ENCODE measurements at places on chromosomes 1 and 21.

DNA sequence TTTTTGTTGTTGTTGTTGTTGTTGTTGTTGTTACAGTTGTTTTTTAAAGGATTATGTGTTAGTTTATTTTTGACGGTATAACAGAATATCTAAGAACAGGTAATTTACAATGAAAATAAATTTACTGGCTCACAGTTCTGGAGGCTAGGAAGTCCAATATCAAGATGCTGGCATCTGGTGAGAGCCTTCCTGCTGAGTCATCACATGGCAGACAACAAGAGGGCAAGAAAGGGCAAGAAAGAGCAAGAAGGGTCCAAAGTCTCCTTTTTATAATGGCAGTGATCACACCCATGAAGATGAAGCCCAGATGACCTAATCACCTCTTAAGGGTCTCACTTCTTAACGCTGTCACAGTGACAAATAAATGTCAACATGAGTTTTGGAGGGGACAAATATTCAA is 142.1 kb downstream of the NEGR1 start:
- no peak for DNase-seq

DNA sequence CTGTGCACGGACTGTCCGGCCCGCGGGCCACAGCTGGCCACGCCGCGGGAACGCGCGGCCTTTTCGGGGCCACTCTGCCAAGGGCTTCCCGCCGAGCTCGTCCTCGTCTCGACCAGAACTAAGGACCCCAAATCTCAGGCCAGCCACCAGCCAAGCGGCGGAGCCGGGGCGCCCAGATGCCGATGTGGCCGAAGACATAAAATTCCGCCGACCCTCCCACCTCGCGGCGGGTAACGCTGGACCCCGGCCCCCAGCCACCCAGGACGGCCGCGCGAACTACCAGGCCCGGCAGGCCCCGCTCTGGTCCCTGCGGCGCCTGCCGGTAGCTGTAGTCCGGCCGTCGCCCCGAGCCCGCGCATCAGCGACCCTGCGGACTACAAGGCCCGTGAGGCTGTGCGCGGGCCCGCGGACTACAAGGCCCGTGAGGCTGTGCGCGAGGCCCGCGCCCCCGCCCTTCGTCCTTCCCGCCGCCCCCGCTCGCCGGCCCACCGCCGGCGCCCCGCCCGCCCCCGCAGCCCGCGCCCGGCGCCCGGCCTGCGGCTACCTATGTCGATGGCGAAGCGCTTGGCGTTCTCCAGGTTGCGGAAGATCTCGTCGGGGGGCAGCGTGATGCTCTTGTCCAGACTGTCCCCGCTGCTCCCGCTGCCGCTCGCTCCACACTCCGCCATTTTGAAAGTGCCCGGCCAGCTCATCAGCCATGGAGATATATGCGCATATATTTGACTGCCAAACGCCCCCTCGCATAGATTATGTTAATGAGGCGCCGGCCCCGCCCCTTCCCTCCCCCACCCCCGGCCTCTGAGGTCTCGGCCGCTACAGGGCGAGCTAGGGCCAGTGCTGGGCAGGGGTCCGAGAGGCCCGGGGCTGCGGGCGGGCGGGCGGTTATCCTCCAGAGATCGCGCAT is at the start of gene PANK4:
TSS of gene PANK4 (minus strand) at position 677 of the 904 bp plus-strand sequence. CDS start at position 668, 9 bp downstream.
- DNase-seq = peak; percentile 92

- DNase-seq = no peak
These were observed 2.1 kb downstream of the TTC39A start for GRCh38 chr1:51328279-51328678.

- DNase-seq = no peak
These were observed 15.9 kb downstream of the VPS26C start for GRCh38 chr21:37251294-37251634.

- peak; percentile 69 for DNase-seq
These were observed at the start of gene ZYG11A for GRCh38 chr1:52842643-52843310. TSS of gene ZYG11A (plus strand) at chr1:52842760. CDS start at chr1:52842884, 124 bp downstream.

GRCh38 chr1:70449049-70449448 is 38.0 kb downstream of the CTH start:
- DNase-seq = no peak

- DNase-seq = no peak
These were observed 56.6 kb downstream of the EDEM3 start for GRCh38 chr1:184698016-184698415.

DNA sequence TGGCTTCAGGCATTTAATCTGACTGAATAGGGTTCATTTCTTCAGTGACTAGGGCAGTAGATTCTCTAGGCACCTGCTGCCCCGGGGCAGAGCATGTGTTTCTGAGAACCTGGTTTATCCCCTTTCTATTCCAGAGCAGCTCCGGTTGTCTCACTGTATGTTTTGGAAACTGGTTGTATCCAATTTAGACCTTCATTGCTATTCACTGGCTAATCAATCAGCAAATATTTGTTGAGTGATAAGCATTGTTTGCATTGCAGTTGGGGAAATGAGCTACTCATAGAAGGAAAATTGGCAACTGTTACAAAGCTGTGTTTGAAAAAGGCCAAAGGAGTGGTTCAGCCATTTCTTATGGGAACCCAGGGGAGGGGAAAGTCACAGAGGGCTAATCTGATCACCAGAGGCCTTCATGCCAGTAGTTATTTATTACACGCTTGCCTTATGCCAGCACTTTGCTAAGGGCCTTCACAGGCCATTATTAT is 2.9 kb downstream of the QSOX1 start:
- no peak for DNase-seq

GRCh38 chr1:246703581-246703980 is 20.6 kb upstream of the SCCPDH start:
- DNase-seq = no peak

GRCh38 chr1:45340816-45341466 is 701 bp upstream of the MUTYH start:
- DNase-seq = no peak

- DNase-seq = no peak
These were observed 28.6 kb downstream of the KAZN start for GRCh38 chr1:14626869-14627607.

DNA sequence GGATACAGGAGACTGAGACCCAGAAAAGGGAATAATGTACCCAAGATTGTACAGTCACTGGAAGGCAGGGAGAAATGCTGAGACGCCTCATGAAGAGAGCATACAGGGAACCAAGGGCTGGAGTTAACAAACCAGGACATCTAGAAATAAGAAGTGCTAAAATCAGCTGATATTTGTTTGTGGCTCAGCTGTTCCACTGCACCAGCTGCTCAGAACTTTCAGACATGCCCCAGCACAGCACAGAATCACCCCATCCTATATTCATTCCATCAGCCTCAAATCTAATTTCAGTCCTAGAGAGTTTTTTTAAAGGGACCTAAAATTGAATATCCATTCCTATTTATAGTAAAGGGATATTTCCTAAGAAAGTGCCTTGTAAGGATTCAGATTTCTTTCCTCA is 60.2 kb downstream of the DAB1 start:
- DNase-seq = no peak

- DNase-seq = no peak
These were observed 181.1 kb downstream of the DYRK1A start for GRCh38 chr21:37547615-37548200.

DNA sequence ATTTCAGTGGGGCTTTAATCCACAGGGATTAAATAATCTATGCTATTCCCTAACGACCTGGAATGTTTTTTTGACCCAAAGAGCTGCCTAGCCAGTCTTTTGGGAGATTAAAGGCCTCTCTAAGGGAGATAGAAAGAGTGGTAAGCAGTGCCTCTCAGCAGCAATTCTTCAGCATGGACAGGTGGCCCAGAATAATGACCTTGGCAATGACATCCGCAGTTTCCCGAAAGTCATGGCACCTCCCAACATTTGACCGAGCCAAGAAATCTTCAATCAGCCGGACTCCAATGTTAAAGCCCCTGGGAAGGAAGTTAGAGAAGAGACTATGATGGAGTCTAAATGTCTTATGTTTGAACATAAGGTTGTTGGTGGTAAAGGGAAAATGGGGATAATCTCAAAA is 9.8 kb downstream of the TRAPPC3 start:
- DNase-seq = no peak

DNA sequence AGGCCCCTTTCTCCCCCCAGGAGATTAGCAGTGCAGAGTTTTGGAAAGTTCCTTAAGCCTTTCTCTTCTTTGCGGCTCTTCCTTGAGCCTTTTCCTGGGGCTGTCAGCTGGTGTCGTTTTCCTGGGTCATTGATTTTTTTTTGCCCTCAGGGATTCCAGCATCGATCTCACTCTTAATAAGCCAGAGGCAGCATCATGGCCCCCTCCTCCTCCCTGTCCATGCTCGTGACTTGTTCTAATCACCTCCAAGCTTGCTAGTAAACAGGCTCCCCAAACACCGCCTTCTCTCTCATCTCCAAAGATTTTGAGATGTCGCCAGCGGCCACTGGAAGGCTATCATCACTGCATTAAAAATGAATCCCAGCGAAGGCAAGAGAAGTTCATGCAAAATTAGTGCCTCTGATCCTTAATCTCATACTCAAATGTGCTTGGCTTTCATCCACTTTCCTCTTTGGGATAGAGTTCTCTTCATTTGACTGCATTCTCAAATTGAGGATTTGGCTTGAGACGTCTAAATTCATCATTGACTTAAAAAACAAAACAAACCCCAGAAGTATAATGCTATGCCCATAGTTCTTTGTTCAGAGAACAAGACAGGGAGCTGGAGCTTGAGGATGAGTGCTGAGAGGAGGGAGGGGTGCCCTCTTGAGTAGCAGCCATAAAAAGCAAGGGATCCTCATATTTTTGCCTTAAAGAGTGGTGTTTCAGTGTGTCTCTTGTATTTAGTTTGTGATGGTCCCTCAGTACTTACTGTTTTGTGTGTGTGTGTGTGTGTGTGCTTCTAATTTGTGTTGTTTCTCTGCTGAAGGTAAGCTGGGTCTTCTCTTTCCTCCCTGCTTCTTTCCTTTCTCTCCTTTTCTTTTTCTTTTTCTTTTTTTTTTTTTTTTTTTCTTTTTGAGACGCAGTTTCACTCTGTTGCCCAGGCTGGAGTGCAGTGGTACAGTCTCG is 3.2 kb downstream of the EVA1C start:
- no peak for DNase-seq

DNA sequence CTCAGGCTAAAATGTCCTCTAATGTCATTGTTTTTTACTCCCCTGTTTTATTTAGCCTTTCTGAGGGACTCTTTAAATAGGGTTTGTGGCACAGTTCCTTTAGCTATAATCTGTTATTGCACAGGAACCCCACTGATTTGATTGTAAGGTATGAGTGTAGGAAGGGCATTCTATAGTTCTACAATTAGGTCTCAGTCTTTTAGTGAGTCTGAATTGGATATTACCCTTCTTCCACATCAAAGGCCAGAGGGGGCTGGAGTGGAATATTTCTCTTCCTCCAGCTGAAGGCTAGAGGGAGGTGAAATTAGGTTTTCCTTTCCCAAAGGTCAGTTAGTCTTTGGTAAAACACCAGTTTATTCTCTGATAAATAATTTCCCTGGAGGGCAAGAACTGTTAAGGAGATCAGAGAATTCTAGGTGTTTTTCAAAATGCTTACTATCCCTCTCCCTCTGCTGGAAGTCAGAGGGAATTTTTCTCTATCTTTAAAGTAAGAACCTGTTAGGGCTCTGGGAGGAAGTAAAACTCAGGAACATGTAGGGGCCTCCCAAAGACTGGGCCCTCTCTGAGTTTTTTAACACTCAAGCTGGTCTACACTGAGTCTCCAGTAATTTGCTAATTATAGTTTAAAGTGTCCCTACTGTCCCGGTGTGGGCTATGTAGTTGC is 176.3 kb upstream of the ZNHIT6 start:
- DNase-seq = no peak

DNA sequence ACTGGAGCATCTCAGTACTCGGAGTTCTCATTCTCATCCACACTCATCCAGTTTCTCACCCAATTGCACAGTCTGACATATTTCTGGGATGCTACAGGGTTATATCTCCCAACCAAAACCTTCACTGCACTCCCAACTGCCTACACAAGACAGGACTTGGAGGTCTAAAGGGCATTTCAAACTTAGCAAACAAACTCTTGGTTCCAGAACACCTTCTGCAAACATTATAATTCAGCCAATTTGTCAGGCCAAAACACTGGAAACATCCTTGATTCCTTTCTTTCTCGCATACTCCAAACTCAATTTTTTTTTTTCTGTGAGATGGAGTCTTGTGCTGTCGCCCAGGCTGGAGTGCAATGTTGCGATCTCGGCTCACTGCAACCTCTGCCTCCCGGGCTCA is 7.9 kb downstream of the SLAMF1 start:
- DNase-seq = no peak

- DNase-seq = no peak
These were observed 143.6 kb upstream of the WNT4 start for GRCh38 chr1:22286491-22286890.

DNA sequence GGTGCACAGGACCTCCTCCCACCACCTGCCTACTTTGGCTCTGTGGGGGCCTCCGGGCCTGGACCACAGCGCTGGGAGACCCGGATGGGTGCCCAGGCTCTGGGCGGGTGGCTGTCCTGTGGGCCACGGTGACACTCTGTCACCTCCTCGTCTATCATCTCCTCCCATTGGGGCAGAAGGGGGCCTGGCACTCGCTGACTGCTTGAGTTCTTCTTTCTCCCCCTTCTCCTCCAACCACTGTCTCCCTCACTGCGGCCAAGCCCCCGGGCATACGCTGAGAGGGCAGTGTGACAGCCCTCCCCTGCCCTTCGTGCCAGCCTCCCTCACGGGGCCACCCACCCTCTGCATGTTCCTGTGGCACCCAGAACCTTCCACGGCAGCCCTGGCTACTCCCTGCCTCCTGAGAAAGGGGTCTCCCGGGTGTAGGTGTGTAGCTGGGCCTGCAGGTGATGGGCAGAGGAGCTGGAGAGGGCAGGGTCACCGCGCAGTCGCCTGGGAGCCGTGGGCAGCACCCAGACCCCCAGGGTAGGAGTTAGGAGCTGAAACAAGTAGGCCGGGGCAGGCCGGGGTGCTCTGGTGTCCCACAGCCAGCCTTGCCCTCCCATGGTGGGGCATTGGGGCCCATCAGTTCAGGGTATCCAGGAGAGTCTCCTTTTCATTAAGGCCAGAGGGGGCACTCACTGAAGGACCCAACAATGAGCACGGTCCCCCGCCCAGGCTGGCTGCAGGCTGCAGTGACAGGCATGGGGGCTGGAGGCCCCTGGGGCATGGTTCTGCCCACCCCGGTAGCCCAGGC is 9.2 kb upstream of the ARF1 start:
- DNase-seq = no peak

GRCh38 chr1:222996310-222996975 is 146.6 kb downstream of the TLR5 start:
- DNase-seq = no peak

DNA sequence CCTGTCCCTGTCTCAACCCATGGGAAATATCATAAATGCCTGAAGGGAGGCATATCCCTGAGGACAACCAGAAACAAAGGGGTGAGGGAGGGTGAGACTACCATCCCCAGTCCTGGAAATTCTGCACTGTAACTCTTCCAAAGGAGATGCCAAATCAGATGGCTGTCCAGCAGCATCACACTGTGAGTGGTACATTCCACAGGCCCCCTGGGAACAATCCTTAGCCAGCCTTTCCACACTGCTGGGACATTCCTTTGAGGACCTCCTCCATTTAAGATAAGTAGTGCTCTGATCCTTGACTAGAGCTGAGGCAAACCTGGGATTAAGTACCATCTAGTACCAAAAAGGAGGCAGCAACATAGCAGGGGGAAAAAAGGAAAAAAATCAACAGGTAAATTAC is 10.7 kb downstream of the IVL start:
- no peak for DNase-seq
